ENCODE measurements at places on chromosomes 12 and 14.

- DNase-seq = no peak
These were observed 19.2 kb upstream of the CACNA2D4 start for GRCh38 chr12:1937481-1938224.

DNA sequence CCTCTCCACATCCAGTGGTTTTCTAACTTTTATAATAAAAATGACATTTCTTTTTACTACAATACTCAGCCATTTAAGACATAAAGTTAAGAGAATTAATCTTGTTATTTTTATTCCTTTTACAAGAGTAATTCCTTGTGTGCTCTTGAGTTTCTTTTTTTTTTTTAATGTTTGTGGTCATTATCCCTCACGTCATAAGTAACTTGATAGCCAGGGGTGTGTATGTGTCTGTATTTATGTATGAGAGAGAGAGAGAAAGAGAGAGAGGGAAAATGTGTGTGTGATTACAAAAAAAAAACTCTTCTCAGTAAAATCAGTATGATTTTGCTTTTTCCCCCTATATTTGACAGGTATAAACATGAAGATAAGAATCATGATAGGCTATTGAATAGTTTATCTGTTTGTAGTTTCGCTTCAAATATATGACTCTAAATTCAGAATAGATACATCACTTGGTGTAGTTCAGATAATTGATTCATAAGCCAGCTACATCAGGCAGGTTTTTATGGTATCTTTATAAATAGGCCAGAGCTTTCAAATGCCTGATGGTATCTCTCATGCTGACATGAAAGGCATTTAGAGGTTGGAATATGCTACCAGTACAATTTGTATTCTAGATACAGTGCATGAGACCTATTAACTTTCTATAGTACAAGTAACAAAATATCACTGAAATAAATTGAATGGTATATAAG, 34.9 kb downstream of the RERGL start:
- DNase-seq = no peak

GRCh38 chr14:73223049-73223448, 14.3 kb upstream of the PAPLN start:
- DNase-seq = no peak

- DNase-seq = no peak
These were observed 40.4 kb upstream of the GZMB start for GRCh38 chr14:24674204-24674970.

DNA sequence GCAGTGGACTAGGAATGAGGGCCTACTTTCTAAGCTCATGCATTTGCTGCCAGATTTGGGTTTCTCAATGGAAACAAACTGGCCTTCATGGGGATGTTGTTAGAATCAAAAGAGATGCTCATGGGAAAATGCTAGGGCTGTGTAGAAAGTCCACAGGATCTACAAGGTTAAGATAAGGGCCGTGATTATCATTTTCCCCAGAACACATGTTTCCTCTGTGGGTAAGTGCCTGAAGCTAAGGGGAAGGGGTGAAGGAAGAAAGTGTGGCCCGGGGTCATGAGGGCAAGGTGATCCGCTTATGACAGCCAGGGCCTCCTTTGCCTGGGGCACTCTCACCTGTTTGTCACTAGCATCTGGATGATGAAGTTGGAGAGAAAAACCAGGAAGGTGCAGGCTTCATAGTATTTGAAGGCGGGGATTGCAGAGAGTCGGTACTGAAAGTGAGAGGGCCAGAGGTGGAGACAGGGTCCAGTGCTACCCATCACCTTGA, 9.8 kb downstream of the ADCY4 start:
- DNase-seq = no peak

- no peak for DNase-seq
These were observed 1.5 kb upstream of the TM7SF3 start for GRCh38 chr12:27015730-27016076.

DNA sequence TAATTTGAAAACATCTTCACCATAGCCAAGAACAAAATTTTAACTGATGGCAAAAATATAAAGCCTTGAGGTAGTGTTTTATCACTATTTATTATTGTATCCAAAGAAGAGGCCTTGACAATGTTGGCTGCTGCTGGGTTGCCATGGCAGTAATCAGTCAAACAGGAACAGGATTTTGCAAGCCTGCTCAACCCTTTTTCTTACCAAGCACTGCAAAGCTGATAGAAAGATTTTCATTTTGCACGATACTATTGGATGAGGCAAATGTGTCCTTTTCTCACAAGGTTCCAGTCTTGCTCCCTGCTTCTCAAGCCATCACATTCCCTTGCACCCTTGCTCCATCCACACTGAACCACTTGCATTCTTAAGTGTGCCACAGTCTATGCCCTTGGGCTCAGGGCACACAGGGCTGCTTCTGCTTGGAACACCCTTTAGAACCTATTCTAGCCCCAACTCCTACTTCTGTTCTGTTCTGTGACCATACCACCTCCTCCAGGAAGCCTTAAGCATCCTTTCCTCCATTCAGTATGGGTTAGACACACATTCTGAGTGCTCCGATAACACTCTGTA, 76.5 kb upstream of the AMIGO2 start:
- no peak for DNase-seq

DNA sequence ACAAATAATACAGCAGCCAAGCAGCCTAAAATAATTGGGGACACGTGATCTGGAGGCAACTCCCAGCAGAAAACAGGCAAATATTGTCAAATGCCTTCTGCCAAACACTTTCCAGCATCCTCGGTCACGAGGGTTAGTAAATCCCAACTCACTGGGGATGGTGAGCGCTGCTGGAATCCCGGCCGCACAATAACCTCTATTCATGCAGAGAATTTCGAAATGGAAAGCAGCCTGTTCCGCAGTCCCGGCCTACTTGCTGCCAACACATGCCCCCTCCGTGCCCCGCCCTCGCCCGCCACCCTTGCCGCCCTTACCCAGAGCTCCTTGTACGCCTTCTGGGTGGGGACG, 62.2 kb downstream of the RFX4 start:
- no peak for DNase-seq

- no peak for DNase-seq
These were observed 850.3 kb downstream of the GALC start for GRCh38 chr14:87142551-87143211.

- no peak for DNase-seq
These were observed 48.7 kb upstream of the KITLG start for GRCh38 chr12:88628856-88629509.

DNA sequence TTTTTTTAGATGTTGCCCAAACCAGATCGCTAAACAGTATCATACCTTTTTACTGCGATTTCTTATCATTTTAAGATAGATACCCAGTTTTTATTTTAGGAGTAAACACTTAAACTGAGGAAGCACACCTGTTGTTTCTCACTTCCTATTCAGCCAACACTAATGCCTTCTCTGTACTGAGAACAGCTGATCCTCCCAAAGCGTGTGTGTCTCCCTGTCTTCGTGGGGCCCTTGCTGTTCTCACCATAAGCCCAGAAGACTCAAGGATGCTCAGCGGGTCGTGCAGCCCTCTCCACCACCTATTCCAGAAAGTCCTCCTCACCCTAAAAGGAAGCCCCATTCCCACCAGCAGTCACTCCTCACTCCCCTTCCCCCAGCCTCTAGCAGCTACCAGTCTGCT, 14.8 kb downstream of the PPP2R5C start:
- DNase-seq = no peak

DNA sequence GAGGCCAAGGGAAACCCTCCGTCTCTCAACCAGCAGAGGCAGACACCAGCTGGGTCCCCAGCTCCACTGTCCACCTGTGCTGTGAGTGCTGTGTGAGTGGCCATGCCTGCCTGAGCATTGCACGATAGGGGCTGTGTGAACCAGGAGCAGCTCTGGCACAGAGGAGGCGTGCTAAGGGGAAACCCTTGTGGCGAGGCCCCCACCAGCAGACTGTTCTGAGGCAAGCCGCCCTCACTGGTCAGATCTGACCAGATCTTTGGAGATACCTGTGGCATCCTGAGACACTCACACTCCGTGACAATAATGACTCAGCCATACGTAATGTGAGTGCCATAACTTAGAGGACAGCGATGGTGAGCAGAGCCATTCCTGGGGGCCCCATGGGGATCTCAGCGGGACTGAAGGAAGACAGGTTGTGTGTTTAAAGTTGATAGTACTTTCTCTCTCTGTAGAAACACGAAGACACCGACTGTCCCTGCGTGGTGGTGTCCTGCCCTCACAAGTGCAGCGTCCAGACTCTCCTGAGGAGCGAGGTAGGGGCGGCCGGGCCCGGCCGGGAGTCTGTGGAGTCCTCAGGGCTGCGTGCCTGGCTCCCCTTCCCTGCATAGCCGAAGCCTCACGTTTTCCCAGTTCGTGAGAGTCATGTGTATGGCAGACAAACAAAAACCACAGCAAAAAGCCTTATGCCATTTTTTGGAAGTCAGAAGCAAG, 36.6 kb upstream of the AMN start:
- DNase-seq = no peak

DNA sequence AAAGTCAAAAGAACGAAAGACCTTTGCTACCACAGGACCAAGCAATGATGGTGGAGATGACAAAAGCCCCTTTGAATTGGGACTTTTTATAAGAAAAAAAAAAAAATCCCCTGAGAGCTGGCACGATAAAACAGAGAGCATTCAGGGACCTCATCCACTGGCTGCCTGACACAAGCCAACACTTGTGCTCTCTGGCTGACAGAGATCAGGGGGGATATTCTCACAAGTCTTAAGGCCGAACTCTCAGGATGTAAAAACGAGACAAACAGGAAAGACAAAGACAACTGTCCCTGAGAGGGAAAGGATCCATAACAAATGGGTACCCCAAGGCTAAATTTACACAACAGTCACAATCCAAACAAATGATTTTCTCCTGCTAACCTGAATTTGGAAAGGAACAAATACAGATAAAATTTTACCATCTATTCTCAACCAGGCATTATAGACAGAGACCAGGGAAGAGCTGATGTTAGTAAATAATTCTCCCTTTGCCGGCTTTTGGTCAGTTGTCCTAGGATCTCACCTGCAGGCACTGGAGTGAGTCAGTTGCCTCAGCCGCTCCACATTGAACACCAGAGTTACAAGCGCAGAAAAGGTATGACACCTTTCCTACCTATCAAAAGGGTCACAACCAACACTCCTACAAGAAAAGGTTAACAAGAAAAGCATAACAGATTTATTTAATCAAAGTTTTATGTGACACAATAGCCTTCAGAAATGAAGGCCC, 37.9 kb upstream of the GARIN6 start:
- DNase-seq = no peak

GRCh38 chr12:92426332-92426731, 276.5 kb upstream of the PLEKHG7 start:
- DNase-seq = no peak

DNA sequence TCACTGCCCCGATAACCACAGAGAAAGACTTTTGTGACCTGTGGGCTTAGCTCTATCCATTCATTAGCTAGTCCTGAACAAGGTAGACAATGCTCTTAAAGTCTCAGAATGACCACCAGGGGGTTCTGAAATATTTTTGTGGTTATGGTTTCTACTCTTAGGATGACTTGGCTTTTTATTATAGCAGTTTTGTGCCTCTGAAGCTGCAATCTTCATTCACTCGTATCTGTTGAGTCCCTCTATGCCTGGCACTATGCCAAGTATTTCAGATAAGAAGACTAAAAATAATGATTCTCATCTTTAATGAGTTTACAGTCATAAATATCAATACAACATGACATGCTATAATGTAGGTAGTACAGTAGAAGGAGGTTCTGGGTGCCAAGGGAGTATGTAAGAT, 130.8 kb upstream of the TRHDE start:
- peak; percentile 21 for DNase-seq

- DNase-seq = no peak
These were observed 113.9 kb downstream of the PHLDA1 start for GRCh38 chr12:75917715-75918114.

DNA sequence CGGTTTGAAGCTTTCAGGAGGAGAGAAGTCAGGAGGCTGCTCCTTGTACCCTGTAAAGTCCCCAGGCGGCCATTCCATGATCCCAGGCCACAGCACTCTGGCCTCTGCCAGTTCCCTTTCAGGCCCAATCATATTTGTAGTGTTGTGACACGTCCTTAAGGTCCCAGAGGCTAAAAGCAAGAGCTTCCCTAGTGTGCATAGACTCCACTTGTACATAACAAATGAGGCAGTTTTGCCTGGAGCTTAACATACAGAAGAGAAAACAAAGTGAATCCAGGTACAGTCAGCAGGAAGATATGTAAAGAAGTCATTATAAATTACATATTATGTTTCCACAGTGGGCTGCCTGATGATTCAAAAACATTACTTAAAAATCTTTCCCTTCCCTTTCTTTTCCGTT, 81.1 kb upstream of the RPH3A start:
- DNase-seq = no peak

DNA sequence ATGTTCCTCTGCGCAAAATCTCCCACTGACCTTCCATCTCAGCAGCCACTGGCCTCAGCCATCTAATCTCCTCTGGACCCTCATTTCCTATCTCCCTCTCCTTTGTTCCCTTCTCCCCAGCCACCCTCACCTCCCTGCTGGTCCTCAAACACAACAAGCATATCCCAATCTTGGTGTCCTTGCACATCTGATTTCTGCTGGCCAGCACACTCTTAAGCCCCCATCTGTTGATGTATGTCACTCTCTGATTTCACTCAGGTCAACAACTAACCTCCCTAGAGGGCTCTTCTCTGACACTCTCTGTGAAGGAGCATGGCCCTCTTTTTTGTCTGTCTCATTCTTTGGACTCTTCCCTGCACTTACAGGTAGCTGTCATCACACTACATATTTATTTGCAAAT, 25.6 kb downstream of the PPM1H start:
- DNase-seq = no peak

DNA sequence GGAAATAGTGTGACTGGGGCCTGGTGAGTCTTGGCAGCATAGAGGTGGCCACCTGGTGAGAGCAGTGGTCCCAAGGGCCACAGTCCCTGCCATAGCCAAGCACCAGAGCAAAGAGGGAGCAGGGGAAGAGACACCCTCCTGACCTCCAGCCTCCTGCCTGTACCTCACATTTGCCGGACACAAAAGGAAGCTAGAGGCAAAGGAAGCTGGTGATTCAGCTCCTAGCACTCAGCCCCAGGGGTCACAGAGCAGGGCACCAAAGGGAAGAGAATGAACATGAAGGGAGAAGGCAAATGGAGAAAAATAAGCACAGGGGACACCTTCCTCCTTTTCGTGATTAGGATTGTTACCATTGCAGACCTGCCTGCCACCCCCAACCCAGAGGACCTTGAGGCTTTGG, 216.8 kb downstream of the ZFP36L1 start:
- no peak for DNase-seq

DNA sequence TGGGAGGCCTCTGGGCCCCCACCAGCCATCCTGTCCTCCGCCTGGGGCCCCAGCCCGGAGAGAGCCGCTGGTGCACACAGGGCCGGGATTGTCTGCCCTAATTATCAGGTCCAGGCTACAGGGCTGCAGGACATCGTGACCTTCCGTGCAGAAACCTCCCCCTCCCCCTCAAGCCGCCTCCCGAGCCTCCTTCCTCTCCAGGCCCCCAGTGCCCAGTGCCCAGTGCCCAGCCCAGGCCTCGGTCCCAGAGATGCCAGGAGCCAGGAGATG, 729 bp upstream of the GAPDH start:
- DNase-seq = no peak
